ENCODE measurements at places on chromosomes 12 and 14.

- DNase-seq = no peak
These were observed 13.5 kb upstream of the TESPA1 start for GRCh38 chr12:54997929-54998522.

DNA sequence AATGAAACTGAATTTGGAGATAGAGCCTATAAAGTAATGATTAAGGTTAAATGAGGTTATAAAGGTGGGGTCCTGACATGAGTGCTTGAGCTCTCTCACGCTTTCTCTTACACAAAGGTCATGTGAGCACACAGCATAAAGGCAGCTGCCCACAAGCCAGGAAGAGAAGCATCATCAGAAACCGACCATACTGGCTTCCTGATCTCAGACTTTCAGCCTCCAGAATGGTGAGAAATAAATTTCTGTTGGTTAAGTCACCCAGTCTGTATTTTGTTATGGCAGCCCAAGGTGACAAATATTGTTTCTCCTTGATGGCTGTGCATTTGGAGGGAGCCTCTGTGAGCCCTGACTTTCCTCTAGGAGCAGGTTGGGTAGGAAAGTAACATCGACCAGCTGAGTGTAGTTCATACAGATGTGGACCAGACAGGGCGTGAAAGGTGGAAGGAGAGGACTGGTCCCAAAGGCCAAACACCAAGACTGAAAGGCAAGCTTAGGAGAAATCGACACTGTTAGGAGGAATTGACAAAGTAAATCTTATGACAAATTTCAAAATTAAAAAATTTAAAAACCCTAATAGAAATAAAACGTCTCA is 97.6 kb upstream of the SLC38A2 start:
- DNase-seq = no peak

DNA sequence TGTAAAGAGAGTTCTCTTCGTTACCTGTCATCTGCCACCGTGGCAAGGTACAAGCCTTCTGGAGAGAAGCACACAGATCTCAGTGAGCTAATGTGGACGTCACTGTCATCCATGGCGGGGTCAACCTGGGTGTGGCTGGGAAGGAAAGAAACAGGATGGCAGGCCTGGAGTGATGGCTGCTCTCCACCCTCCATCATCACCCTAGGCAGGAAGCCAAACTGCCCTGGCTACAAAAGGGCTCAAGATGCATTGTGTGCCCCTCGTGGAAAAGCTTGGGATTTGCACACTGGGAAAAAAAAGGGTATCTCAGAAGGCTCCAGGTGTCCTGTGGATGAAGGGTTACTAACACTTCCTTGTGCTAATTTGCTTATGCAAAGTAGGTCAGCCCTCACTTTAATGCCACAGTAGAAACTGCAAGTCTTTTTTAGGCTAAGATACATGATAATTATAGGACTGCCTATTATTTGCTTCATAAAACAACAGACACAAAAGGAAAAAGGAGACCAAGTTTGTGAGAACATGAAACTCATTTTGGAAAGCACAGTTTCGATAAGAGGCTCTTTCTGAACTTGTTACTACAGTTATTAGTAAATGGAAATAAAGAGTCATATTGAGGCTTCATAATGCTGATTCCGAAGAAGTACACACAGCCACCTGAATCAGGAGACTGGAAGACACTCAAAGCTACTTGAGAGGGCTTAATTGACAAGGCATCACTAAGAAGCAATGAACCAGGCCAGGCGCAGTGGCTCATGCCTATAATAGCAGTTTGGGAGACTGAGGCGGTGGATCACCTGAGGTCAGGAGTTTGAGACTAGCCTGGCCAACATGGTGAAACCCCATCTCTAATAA is 18.9 kb downstream of the RFC5 start:
- DNase-seq = no peak

DNA sequence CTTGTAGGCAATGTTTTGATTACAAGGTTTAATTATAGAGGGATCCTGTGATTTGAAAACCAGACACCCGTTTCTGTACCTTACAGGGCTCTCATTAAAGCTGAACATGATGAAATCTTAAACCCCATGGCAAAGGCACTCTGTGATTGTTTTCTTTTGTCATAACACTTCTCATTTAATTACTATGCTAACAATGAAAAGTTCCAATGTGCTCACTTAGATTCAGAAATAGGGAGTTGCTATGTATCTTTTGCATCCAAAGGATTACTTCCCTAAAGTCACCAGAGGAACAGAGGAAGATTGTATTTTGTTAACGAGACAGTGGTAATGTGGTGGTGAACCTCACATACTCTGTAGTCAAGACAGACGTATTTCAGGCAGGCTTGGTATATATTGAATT is 81.5 kb upstream of the MYF6 start:
- no peak for DNase-seq

DNA sequence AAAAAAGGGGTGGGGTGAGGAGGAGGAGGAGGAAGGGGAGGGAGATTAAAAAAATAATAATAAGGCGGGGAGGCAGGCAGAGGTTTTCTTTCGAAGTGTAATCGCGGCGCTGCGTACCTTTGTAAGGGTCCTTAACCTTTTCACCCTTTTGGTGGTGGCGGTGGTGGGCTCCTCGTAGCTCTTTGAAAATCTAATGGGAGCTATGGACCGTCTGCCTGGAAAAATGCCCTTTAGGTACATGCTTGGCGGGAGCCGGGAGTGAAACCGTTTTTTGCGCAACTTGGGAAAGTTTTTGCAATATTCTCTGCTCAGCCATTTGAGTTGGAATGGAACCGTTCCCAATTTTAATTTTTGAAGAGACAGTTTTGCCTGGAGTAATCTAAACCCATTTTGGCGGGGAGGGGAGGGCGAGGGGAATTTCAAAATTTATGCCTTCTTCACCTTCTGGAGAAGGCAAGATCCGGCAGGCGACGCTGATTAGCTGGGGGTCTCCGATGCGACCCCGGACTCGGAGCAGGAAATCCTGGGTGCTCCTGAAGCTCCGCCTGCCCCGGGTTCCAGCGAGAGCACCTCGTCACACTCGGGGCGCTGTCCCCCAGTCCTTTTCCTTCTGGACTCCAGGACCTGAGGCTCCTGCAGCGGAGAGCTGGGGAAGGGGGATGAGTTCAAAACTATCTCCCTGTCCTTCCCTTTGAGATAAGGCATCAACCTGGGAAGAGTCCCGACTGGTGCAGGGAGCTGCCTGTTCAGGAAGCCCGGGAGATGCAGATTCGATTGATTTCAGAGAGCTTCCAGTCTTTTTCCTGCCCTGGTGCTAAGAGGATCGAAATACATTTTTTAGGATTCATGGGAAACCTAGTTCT is 74.6 kb upstream of the TBX5 start:
- DNase-seq = no peak

GRCh38 chr12:118650586-118650960 is 274.2 kb downstream of the SUDS3 start:
- DNase-seq = no peak

- DNase-seq = no peak
These were observed 36.7 kb upstream of the IL22 start for GRCh38 chr12:68290126-68290525.

GRCh38 chr12:83067981-83068380 is 381.3 kb downstream of the TMTC2 start:
- DNase-seq = no peak

- DNase-seq = no peak
These were observed 113.1 kb upstream of the MYL2 start for GRCh38 chr12:111033281-111034082.

- no peak for DNase-seq
These were observed 99.2 kb downstream of the SLC15A4 start for GRCh38 chr12:128724468-128725046.

GRCh38 chr14:54918427-54918826 is 15.8 kb upstream of the GCH1 start:
- no peak for DNase-seq

GRCh38 chr14:103286460-103286859 is 47.6 kb upstream of the EIF5 start:
- no peak for DNase-seq

GRCh38 chr12:6295094-6295811 is 15.2 kb upstream of the PLEKHG6 start:
- DNase-seq = no peak

GRCh38 chr12:56988207-56988739 is 18.1 kb downstream of the ZBTB39 start:
- DNase-seq = no peak

DNA sequence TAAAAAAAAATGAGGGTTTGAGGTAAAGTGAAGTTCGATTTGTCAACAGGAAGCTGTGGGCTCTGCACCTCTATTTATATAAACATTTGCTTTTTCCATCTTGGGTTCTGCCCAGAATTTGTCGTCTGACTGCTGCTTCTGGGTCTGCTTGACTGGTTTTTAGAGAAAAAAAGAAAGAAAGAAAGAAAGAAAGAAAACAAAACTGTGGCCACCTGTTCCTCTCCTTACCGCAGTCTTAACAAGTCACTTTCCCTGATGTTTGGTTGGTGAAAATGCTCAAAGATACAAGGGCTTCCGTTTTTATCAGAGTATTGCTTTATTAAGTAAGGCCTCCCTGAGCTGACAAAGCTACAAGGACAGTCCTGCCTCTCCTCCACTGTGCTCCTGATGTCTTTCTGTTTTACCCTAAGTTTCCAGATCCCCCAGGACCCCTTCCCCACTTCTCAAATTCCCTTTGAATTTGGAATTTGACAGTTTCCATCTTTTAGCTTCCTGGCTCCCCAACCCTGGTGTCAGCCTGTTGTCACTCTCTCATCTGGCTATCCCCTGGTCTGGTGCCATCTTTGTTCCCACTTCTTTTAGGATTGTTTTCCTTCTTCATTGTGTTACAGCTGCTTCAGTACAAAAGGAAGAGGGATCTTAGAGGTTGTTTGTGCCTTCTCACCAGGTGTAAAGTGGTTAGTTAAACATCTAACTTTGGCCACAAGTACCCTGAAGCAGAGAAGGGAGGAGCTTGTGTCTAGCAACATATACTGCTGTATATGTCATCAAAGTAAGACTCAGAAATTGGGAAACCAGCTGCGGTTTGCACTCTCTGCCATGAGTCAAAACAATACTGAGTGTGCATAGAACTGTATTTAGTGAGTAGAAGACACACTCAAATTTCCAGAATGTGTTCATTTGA is 18.0 kb downstream of the MFAP5 start:
- no peak for DNase-seq

DNA sequence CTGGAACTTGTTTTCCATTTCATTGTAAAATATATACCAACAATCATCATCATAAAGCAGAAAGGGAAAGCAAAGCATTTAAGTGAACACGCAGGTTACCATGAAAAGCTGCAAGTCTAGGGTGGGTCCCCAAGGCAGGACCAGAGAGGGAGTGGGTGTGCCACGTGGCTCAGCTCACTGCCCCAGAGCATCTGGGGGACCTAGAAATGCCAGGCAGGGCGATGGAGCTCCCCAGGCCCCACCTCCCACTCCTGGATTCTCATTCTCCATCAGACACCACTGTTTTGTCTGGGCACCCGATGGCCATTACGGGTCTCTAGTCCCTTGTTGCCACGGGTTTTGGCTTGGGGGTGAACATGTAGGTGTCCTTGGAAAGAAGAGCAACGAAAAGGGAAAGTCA is 34.7 kb downstream of the BCL11B start:
- DNase-seq = no peak

GRCh38 chr14:23137192-23137812 is 18.2 kb upstream of the CEBPE start:
- DNase-seq = no peak

- DNase-seq = no peak
These were observed 1.8 kb upstream of the CSRP2 start for GRCh38 chr12:76880519-76881023.

DNA sequence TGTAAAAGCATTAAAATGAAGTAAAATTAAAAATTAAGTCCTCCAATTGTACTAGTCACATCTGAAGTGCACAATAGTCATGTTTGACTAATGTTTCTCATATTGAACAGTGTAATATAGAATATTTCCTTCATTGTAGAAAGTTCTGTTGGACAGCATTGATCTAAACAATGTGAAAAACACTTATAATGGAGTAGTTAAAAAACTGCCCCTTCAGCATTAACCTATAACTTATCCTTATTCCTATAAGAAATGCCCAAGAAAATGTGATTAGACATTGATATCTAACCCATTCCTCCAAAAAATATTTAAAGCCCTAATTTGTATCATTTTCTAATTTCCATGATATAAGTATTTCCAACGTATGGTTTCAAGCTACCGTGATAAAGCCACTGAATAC is 210.7 kb downstream of the RASSF9 start:
- no peak for DNase-seq

DNA sequence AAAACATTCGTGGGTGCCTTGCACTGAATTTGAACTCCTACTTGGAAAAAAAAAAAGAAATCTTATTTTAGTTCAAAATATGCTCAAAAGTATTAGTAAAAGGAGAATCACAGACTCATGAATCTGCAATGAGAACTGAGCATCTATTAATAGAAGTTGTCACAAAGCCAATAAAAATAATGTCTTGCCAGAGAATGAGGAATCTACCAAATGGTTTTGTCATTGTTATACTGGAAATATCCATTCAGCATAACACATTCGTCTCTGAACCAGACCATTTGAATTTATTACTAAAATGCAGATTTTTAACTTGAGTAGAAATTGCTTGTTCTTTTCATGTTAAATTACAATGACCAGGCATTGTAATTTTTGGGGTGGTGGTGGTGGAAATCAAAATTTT is 11.6 kb upstream of the PTPRB start:
- no peak for DNase-seq

GRCh38 chr12:92544322-92544721 is 158.5 kb upstream of the PLEKHG7 start:
- DNase-seq = no peak

GRCh38 chr14:45526715-45527549 is 273.9 kb upstream of the MIS18BP1 start:
- peak; percentile 1 for DNase-seq

GRCh38 chr12:88472775-88473174 is 107.5 kb downstream of the KITLG start:
- no peak for DNase-seq

GRCh38 chr14:23984891-23985602 is 3.7 kb upstream of the DHRS4L2 start:
- DNase-seq = no peak

DNA sequence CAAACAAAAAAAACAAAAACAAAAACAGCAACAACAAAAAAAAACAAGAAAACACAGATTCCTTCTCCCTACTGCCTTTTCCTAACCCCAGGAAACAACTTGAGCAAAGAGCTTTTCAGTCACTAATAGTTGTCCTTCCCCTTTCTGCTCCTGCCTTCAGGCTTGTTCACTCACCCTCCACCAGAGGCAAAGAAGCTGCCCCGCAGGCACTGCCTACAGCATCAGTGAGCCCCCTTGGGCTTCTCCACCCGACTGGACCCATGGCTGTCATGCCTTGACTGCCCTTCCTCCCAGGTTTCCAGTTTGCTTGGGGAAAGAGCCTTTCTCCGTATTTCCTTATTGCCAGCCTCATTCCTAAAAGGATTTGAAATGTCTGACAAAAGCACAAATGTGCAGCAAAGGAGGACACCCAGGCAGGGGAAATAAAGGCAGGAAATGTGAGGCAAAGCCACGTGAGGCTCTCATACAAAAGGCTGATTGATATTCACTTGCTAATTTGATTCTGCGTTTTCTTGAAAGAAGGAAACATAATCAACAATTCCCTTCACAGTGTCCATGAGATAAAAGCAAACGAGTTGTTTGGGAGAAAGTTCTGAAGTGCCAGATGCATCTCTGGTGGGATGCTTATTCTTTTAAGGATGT is 85.7 kb downstream of the GPATCH2L start:
- no peak for DNase-seq

Measured in NCI-H1436 treated with DMSO at 0.1 percent for 48 hours (cell line).